ENCODE measurements at places on chromosomes 1 and 21.

DNA sequence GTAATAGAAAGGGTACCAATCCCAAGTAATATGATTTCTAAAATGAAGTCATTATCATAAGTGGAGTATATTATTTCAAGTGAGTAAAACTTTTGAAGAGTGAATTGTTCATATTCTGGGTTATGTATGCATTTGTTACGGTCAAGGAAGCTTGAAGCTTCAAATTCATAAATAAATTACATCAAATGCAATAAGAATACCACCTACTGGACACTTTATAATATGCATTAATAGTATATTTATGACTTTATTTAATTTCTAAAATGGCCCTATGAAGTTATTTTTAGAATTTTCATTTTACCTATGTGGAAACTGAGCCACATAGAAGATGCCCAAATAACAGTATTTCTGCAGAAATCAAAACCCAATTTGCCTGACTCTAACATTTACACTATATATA lies 260.6 kb downstream of the SMYD3 start:
- no peaks in the 10 kb centered on the region for H3K36me3 ChIP-seq
- no peak overlapping the region for H3K27ac ChIP-seq
- DNase-seq = no peak
- no peaks in the 10 kb centered on the region for H3K4me1 ChIP-seq
- H3K27me3 ChIP-seq = no peaks in the 10 kb centered on the region

DNA sequence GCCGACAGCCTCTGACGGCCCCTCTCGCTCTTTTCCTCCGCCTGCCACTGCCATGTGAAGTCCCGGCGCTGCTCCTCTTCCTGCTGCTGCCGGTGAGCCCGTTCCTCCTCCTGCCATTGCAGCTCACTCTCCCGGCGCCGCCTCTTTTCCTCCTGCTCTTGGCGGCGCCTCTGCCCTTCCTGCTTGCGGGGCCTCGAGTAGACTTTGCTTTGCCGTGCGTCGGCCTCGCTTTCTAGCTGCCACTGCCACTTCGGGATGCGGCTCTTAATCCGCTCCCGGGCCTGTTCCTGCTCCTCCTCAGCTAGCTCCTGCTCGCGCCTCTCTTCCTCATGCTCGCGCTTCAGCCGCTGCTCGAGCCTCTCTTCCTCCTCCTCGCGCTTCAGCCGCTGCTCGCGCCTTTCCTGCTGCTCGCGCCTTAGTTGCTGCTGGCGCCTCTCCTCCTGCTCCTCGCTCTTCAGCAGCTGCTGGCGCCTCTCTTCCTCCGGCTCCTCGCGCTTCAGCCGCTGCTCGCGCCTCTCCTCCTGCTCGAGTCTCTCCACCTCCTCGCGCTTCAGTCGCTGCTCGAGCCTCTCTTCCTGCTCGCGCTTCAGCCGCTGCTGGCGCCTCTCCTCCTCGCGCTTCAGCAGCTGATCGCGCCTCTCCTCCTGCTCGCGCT lies 4.3 kb downstream of the TCHH start:
- H3K27ac ChIP-seq = no peak overlapping the region
- peak; percentile 70 for DNase-seq
- H3K27me3 ChIP-seq = peaks cover 94% of the 10 kb centered on the region
- H3K36me3 ChIP-seq = no peaks in the 10 kb centered on the region
- H3K4me1 ChIP-seq = peaks cover 12% of the 10 kb centered on the region

DNA sequence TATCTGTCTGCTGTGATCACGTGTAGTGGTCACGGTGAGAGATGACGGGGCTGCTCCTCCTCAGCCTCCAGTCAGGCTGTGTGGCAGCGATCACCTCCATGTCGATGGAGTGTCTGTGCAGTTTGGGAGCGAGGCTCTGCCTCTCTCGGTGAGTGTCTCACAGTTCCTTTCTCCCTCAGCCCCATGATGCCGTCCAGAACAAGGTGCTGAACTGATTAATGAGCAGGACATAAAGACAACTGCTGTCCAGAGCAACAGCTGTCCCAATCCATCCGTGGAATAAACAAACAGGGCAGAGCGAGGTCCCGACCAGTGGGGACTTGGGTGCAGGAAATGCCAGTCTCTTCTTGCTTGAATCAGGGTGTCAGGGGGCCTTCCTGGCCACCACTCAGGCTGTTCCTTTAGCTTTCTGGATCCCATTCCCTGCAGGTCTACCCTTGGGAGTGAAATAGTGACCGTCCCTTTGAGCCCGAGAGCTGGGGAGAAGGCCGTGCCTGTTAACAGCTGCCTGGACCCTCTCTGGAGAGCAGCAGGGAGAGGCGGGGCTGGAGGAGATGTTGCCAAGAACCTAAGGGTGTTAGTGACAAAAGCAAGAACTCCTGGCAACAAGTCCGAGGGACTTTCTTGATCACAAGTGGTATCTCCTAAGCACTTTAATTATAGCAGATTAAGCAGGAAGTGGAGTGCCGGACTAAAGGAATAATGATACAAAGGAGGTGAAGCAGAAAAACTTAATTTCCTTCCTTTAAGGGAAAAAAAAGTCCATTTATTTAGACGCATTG lies 443.9 kb downstream of the KIF26B start:
- H3K4me3 ChIP-seq = no peak overlapping the region
- no peak for DNase-seq
- no peaks in the 10 kb centered on the region for H3K4me1 ChIP-seq
- no peaks in the 10 kb centered on the region for H3K27me3 ChIP-seq

DNA sequence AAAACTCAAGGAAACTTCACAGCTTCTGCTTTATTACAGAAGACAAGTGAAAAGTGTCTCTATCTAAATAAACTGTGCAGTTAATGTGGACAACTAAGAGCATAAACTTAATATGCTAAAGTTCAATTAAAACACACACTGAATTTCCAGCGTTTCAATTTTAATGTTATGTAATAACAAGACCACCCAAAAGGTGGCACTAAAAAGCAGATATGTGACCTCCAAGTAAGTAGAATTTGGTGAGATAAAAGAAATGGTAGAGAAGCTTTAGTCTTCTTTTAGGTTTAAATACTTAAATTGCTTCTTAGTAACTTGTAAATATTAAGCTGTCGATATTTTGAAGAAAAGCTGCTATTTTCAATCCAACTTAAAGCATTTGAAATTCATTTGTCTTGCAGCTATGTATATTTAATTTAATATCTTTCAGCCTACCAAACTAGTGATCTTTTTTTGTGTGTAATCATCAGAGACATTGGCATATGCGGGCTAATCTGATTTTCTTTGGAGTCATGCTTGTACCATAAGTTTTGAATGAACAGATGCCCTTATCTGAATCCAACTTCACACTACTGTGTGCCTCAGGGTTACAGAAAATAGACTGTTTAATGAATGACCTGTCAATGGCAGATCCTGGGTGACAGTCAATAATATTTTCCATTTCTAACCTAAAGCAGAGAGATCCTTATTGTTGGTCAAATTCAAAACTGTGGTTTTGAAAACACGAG lies 36.5 kb upstream of the ADAMTS1 start:
- DNase-seq = no peak
- no peaks in the 10 kb centered on the region for H3K27me3 ChIP-seq
- no peak overlapping the region for H3K4me3 ChIP-seq
- no peaks in the 10 kb centered on the region for H3K4me1 ChIP-seq
- no peaks in the 10 kb centered on the region for H3K36me3 ChIP-seq

- H3K36me3 ChIP-seq = no peaks in the 10 kb centered on the region
- no peak for DNase-seq
- peaks cover 10% of the 10 kb centered on the region for H3K27me3 ChIP-seq
- no peaks in the 10 kb centered on the region for H3K4me1 ChIP-seq
Measured at GRCh38 chr1:22216210-22216883, 73.5 kb upstream of the WNT4 start.

DNA sequence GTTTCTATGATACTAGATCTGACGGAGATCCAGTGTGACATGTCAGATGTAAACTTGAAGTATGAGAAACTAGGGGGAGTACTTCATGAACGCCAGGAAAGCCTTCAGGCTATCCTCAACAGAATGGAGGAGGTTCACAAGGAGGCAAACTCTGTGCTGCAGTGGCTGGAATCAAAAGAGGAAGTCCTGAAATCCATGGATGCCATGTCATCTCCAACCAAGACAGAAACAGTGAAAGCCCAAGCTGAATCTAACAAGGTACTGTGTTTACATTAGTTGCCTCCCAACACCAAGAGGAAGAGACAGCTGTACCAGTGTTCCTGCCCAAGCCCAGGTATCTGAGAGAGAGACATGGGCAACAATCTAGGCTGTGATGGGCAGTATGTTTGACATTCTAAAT lies 112.2 kb upstream of the BMP8A start:
- H3K27me3 ChIP-seq = no peaks in the 10 kb centered on the region
- peaks cover 70% of the 10 kb centered on the region for H3K36me3 ChIP-seq
- no peaks in the 10 kb centered on the region for H3K4me1 ChIP-seq
- no peak for DNase-seq
- no peak overlapping the region for H3K27ac ChIP-seq
- H3K4me3 ChIP-seq = no peak overlapping the region

- no peak overlapping the region for H3K27ac ChIP-seq
- DNase-seq = no peak
- no peak overlapping the region for H3K4me3 ChIP-seq
- H3K36me3 ChIP-seq = no peaks in the 10 kb centered on the region
Measured at GRCh38 chr1:206705726-206706297, 21.1 kb downstream of the MAPKAPK2 start.

DNA sequence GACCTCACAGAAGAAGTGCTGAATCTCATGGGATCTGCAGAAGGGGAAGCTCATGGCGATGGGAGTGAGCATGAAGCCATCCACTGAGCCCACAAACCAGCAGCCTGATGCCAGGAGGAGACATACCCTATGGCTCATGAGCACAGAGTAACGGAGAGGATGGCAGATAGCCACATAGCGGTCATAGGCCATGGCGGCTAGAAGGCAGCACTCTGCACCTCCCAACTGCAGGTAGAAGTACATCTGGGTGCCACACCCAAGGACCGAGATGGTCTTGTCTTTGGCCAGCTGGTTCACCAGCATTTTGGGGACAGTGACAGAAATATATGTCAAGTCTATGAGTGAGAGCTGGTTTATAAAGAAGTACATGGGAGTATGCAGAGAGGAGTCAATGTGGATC lies 4.3 kb downstream of the OR2T10 start:
- no peak overlapping the region for H3K4me3 ChIP-seq
- H3K27me3 ChIP-seq = no peaks in the 10 kb centered on the region
- H3K27ac ChIP-seq = no peak overlapping the region
- H3K36me3 ChIP-seq = no peaks in the 10 kb centered on the region
- no peaks in the 10 kb centered on the region for H3K4me1 ChIP-seq
- DNase-seq = no peak

- no peak overlapping the region for H3K4me3 ChIP-seq
- no peak for DNase-seq
- no peaks in the 10 kb centered on the region for H3K27me3 ChIP-seq
- H3K36me3 ChIP-seq = no peaks in the 10 kb centered on the region
- H3K27ac ChIP-seq = no peak overlapping the region
- H3K4me1 ChIP-seq = peaks cover 3% of the 10 kb centered on the region
Measured at GRCh38 chr1:164622068-164622845, 63.3 kb downstream of the PBX1 start.

DNA sequence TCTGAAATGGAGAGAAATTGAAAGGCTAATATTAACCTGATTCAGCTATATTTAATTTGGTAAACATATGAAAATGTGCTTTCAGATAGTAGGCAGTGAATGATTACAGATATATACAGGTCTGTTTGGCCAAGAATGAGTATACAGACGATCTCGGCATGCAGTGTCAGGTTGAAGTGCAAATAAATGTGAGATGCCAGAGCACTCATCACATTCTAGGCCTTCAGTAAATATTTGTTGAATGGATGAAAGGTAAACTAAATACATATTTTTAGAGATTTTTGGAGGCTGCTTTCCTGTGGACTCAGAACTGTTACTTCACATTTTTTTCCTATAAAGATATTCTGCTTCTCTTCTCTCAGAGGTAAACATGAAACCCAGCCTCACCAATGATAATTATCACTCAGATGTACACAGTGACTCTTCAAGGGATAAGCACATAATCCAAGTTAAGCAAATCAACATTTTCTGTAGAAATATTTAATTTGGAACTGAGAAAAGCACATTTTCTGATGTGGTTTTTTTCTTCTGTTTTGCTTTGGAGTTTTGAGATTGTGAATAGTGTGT lies 702.9 kb downstream of the BRINP3 start:
- no peaks in the 10 kb centered on the region for H3K36me3 ChIP-seq
- H3K4me3 ChIP-seq = no peak overlapping the region
- no peaks in the 10 kb centered on the region for H3K4me1 ChIP-seq
- no peaks in the 10 kb centered on the region for H3K27me3 ChIP-seq
- no peak for DNase-seq

GRCh38 chr1:119631086-119631432 lies 17.0 kb downstream of the ZNF697 start:
- DNase-seq = no peak
- H3K27ac ChIP-seq = no peak overlapping the region
- no peak overlapping the region for H3K4me3 ChIP-seq
- no peaks in the 10 kb centered on the region for H3K27me3 ChIP-seq

GRCh38 chr1:189192741-189193520 lies 1284.7 kb downstream of the BRINP3 start:
- H3K36me3 ChIP-seq = no peaks in the 10 kb centered on the region
- H3K4me1 ChIP-seq = no peaks in the 10 kb centered on the region
- no peak for DNase-seq
- H3K4me3 ChIP-seq = no peak overlapping the region

DNA sequence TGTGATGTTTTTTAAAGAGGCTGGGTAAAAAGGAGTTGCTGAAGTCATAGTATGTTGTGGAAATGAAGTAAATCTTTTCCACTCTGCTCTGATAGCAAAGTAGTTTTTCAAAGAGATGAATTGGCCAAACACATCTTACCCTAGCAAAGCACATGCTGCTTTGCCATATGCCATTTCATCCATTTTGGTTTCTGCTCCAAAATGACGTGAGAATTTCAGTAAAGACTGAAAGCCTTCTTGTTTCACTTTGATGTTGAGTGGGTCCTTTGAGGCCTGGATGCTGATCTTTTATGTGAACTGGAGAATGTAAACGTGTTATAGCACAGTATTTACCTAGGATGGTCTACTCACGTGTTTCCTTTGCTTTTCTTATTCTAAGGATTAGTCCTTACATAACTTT lies 73.3 kb upstream of the PGD start:
- DNase-seq = no peak
- H3K36me3 ChIP-seq = peaks cover 46% of the 10 kb centered on the region
- H3K4me3 ChIP-seq = no peak overlapping the region
- H3K27me3 ChIP-seq = no peaks in the 10 kb centered on the region
- H3K4me1 ChIP-seq = no peaks in the 10 kb centered on the region
- no peak overlapping the region for H3K27ac ChIP-seq

- peak overlapping the region; percentile 97 for H3K27ac ChIP-seq
- no peaks in the 10 kb centered on the region for H3K27me3 ChIP-seq
- H3K36me3 ChIP-seq = no peaks in the 10 kb centered on the region
- peaks cover 9% of the 10 kb centered on the region for H3K4me1 ChIP-seq
- peak overlapping the region; percentile 51 for H3K4me3 ChIP-seq
- DNase-seq = no peak
Measured at GRCh38 chr1:72283022-72283306, 625 bp upstream of the NEGR1 start.

DNA sequence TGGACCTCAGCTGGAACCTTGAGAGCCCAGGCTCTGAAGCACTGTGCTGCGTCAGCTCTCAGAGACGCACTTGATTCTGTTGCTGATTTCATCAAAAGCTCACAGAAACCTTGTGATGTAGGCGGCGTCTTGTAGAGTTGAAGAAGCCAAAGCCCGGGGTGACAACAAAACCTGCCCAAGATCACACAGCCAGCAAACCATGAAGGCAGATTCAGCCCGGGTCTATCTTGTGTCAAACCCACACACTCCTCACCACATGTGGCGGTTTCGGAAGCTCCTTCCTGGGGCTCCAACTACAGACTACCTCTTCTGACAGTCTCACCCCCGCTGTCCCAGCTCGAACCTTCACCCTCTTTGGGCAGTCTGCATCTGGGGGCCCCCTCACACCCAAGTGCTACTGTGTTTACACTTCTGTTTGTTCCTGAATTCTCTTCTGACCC lies 50.4 kb downstream of the TENT5C start:
- peaks cover 14% of the 10 kb centered on the region for H3K4me1 ChIP-seq
- no peak overlapping the region for H3K27ac ChIP-seq
- no peak overlapping the region for H3K4me3 ChIP-seq
- no peaks in the 10 kb centered on the region for H3K27me3 ChIP-seq
- no peaks in the 10 kb centered on the region for H3K36me3 ChIP-seq
